OCI-M1 (cell line): ENCODE measurements at places on chromosomes 4 and X.

- DNase-seq = no peak
Measured at GRCh38 chrX:126994032-126994600, 174.6 kb downstream of the PRR32 start.

GRCh38 chr4:113435893-113436292 is 325.6 kb downstream of the CAMK2D start:
- DNase-seq = no peak

DNA sequence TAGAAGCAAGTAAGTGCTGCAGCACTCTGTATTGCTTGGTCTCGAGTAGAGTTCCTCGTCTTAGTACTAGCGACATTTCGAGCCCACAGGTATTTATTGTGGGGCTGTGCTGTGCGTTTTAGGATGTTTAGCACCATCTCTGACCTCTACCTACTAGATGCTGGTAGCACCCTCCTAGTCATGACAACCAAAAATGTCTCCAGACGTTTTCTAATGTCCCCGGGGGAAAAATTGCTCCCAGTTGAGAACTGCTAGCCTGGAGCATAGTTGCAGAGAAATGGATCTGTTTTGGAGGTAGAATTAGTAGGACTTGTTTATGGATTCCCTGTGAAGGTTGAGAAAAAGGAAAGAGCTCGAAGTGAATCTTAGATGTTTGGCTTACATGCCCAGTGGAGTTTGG is 287.2 kb downstream of the TENM3 start:
- peak; percentile 23 for DNase-seq

DNA sequence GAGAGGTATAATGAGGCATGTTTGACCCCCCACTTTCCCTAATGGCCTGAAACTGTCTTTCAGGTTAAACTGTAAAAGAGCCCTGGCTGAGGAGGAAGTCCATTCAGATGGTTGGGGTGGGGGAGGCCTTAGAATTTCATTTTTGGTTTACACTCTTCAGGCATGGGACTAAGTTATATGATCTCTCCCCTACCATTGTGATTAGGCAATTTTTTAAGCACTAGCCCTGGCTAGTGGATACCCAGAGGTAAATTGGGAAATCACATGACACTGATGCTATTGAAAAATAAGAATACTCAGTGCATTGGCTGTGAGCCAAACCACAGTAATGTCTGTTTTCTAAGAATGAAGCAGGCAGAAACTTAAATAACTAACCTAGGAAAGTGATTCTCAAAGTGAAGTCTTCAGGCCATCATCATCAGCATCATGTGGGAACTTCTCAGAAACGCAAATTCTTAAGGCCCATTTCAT is 149.7 kb downstream of the RRAGB start:
- peak; percentile 90 for DNase-seq

DNA sequence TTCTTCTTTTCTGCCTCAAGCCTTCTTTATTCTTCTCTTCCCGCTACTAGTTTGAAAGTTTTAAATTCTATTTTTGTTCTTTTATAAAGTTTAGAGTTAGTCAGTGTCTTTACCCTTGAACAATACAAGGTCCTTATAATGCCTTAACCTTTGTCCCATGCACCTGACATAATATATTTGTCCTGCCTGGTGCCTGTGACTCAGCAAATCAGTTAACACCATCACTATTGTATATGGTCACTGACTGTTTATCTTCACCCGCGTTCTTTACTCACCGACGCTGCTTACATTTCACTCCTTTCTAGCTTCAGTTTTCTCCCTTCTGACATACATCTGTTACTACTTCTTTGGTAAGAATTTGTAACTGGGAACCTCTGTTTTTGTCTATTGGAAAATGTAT is 5.7 kb downstream of the SMIM20 start:
- peak; percentile 59 for DNase-seq

- DNase-seq = no peak
Measured at GRCh38 chr4:123890889-123891288, 494.3 kb downstream of the SPRY1 start.

- DNase-seq = no peak
Measured at GRCh38 chr4:85774000-85774399, 299.1 kb downstream of the ARHGAP24 start.

GRCh38 chr4:109444182-109444844 is 10.7 kb downstream of the SEC24B start:
- DNase-seq = peak; percentile 11

- DNase-seq = no peak
Measured at GRCh38 chrX:152842772-152843338, 12.0 kb downstream of the NSDHL start.

GRCh38 chr4:180617196-180617595 is 1626.0 kb upstream of the TENM3 start:
- DNase-seq = peak; percentile 55

- no peak for DNase-seq
Measured at GRCh38 chrX:106201502-106202178, 33.5 kb downstream of the PWWP3B start.

GRCh38 chrX:48736878-48737212 is 24.7 kb upstream of the GLOD5 start:
- no peak for DNase-seq

- DNase-seq = peak; percentile 47
Measured at GRCh38 chr4:26263165-26263564, 57.6 kb upstream of the RBPJ start.

- no peak for DNase-seq
Measured at GRCh38 chrX:45633419-45633818, 432.7 kb upstream of the DIPK2B start.
